NCI-H1105 treated with DMSO at 0.1 percent for 48 hours (cell line): ENCODE measurements at places on chromosomes 4 and X.

- no peak for DNase-seq
Measured at GRCh38 chr4:56659946-56660345, 21.1 kb downstream of the HOPX start.

DNA sequence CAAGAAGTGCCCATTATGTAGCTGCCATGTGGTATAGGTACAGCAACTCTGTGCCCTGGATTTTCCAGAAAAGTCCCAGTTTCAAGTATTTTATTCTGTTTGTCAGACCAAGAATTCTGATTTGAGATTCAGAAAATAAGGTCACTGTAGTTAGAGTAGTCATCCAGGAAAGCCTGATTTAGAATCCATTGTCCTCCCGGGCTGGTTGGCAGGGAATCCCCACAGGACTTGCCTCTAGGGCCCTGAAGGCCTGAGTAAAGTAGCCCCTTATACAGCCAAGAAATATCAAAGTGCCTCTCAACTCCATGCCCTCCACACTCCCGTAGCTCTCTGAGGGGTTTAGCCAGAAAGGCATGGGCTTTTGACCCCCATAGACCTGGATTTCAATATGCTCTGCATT, 36.3 kb downstream of the RTL5 start:
- DNase-seq = no peak

DNA sequence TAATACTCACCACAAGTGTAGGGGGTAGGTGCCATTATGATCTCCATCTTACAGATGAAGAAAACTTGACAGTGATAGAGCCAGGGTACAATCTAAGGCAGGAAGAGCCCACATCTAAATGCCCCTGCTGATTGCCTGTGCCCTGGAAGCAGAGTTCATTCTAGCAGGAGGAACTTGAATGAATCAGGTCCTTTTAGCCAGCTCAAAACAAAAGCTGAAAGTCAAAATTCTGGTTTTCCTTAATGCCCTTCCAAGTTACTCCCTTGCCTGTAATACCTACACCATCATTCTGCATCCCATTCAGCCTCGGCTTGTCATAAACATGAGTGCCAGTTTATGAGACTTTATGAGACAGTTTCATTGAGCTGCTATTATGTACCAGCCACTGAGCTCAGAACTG, 89.6 kb downstream of the SCD5 start:
- no peak for DNase-seq

DNA sequence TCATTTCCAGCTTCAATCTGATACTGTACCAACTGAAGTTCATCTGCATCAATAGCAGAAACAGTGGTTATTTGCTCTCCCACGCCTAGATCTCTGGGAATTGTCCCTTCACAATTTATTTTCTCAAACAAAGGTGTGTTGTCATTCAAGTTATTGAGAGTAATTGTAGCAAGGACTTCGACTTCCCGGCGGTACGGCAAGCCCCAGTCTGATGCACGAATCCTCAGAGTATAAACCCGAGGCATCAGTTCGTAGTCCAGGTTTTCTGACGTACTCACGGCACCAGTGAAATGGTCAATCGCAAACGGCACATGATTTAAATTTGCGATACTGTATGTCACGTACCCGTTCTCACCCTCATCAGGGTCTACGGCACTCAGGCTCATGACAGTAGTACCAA, 15.7 kb downstream of the FAT1 start:
- DNase-seq = no peak

DNA sequence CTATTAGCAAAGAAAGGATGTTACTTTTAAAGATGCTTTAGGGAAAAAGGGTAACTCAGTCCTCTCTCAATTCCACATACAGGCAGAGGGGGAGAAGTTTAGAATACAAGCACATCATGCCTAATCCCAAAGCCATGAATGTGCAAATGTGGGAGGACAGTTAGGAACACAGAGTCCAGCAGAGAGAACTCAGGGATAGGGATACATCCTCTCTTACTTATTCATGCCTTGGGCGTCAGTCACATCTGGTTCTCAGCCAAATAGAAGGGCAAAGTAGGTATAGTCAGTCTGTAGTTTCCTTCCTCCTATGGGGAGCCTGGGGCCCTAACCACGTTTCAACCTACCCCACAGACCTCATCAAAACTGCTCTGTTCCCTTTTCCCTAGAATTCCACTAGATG, 87.8 kb downstream of the GRIA3 start:
- no peak for DNase-seq

- no peak for DNase-seq
Measured at GRCh38 chr4:151315212-151315886, 10.1 kb downstream of the SH3D19 start.

DNA sequence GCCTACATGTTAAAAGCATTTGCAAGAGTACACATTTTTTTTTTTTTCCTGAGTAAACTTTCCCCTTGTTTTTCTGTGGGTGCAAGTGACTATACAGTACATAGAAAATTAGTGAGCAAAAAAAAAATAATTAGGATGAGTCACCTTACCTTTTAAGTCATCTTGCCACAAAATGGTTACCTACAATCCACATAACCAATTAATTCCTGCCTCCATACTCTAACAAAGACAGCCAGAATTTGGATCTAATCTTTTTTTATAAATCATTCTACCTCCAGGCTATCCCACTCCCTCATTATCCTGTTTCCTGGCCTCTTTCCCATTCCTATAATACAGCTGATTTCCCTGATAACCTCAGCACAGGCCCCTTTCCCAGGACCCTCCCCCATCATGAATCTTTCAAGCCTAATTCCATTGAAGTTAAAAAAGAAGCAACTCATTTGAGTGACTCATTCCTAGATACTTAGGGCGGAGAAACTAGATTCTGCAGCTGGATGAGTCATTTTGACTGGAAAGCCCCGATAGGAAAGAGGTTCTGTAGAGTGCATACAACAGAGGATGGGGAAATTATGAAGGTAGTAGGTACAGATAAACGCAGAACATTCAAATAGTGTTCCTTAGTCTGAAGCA, 128.2 kb downstream of the C4orf51 start:
- DNase-seq = peak; percentile 1

DNA sequence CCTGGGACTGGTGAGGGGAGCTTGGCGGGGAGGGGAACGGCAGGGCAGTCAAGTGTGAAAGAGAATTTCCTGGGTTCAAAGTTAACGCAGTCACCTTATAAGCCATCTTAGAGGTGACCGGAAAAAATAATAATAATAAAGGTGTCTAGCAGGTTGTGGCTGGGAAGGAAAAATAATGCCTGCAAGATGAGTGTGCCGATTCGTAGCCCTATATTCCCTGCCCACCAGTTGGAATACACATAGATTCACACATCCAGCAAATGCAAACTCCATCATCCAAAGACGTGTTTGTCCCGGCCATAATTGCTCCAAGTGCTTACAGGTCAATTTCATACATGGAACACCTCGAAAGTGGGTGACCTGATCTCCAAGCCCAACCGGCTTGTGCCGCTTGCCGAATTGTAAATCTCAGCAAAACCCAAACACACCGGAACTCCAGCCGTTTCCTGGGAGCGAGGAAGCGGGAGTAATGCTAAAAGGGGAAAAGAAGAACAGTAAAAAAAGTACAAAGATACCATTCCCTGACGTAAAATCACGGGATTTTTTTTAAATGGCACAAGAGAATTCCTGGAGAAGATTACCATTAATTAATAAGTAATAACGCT, 1.3 kb upstream of the FAT1 start:
- DNase-seq = peak; percentile 14

- DNase-seq = no peak
Measured at GRCh38 chr4:181702864-181703495, 540.2 kb upstream of the TENM3 start.

DNA sequence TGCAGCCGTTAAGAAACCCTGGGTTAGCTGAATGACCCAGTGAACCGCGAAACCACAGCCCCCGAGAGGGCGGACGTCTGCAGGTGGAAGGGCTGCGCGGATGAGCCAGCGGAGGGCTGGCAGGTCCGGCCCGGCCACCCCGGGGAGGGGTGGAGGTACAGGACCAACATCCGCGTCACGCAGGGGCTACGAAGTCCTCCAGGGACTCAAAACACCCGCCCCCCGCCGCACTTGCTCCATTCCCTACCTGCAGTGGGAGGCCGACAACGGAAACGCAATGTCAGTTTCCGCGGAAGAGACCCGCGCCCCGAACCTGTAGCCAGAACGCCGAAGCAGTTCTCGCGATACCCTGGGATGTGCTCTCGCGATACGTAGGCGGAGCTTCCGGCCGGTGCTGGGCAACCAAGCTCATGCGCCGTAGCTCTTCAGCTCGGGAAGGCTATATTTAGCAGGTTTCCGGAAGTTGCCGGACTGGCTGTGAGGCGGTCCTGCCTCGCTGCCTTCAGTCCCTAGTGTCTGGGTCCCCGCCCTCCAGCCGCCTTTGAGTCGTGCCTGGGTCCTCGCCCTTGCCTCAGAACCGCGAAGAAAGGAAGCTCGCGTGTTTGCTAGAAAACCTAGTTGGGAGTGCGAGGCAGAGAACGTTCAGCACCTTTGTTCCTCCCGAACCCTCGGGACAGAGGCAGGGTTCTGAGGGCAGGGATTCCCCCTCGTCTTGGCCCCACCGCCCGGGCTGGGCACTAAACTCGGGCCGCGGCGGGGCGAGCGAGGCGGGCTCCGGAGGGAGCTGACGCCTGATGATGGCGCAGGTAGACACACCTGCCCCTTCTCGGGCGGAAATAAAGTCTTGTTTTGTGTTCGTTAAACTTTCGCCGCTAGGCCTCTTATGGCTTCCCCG, at the start of the genes OFD1 and TRAPPC2:
Gene OFD1 (plus strand): TSS at position 471 of the 895 bp plus-strand sequence. CDS start 324 bp downstream, at position 795.
Gene TRAPPC2 (minus strand): TSS at position 343 of the 895 bp plus-strand sequence. CDS start 14,657 bp downstream, outside the sequence.
- DNase-seq = peak; percentile 93

DNA sequence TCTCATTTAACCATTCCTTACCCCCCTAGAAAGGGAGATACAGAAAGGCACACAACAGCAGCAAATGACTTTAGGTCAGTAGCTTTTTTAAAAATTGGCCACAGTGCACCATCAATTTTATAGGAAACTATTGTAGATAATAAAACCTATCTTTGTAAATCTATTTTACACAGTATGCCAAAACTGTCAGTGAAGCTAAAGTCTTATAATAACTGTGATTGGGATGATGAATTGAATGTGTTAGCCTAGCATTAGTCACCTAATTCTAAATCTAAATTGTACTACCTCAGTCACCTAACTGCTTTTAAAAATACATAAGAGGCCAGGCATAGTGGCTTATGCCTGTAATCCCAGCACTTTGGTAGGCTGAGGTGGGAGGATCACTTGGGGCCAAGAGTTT, 44.2 kb downstream of the SH3RF1 start:
- DNase-seq = no peak

DNA sequence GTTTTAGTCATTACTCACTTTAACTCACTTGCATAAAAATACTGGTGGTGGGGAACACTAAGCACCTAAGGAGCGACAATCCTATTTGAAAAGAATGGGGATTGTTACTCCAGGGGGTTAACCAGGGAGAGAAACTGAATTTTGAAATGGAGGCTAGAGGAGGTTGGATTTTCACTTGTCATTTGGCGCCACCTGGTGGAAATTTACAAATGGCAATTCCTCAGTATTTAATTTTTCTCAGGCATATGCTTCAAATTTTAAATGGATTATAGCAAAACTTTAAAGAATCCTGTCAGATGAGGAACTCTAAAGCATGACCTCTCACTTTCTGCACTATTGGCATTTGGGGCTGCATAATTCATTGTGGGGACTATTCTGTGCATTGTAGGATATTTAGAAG, 2.7 kb upstream of the GEMIN8 start:
- peak; percentile 30 for DNase-seq

GRCh38 chr4:188511431-188511830, 372.2 kb downstream of the TRIML1 start:
- no peak for DNase-seq

DNA sequence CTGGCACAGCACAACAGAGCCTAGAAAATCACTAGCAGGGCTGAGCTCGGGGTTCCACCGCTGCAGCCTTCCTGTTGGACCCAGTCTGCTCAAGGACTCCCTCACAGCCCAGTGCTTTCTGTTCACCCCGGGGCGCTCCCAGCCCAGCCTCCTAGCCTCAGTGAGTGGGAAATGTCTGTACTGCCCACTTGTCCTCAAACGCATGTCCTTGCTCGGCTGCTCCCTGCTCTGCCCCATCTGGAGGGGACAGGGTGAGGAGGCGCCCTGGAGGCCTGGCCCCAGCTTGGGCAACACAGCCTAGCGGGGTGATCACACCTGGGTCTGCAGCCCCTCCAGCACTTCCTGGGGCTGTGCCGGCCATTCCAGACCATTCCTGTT, 11.9 kb upstream of the CCNQ start:
- no peak for DNase-seq

- DNase-seq = no peak
Measured at GRCh38 chr4:79913581-79913980, 159.4 kb downstream of the ANTXR2 start.

DNA sequence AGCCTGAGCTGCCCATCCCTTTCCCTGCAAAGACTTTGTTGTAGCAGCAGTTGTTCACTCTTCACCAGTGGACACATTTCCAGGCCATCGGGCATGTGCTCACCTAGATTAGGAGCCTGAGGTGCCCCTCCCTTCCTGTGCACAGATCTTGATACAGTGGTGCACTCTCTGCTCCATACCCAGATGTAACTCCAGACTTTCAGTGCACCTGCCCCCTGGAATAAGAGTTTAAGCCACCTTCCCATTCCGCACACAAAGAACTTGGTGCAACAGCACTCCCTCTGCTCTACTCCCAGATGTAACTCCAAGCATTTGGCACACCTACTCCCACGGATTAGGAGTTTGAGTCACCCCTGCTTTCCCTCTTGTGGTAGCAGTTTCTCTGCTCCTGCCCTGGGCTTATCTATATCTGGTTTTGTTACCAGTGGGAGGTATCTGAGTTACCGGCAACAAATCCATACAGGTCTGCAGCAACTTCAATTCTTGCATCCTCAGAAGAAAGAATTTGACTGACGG, 36.0 kb upstream of the PLK4 start:
- no peak for DNase-seq

DNA sequence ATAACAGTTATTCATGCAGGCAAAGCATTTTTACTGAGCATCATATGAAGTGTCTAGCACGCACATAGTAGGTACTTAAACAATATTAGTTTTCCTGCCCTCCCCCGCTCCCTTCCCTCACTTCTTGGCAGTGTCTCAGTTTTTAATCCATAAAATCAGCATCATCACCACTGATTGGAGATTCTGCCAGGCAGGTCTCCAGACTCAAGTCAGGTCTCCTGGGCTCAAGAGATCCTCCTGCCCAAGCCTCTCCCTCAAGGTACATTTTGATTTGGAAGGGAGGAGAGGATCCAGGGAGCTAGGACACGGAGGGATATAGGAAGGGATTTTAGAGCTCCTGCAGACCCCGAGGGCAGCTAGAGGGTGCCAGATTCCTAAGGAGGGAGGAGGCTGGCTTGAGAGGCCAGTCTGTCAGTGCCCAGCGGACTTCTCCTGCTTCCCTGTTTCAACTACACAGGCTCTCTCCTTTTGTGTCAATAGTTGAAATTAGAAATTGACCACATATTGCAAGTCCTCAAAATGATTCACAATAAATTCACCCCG, 4.4 kb upstream of the FAT1 start:
- no peak for DNase-seq

GRCh38 chr4:165620913-165621312, 242.1 kb downstream of the CPE start:
- DNase-seq = no peak

GRCh38 chrX:71941145-71941544, 30.5 kb downstream of the NHSL2 start:
- DNase-seq = no peak

- no peak for DNase-seq
Measured at GRCh38 chr4:123995936-123996335, 599.3 kb downstream of the SPRY1 start.

- DNase-seq = no peak
Measured at GRCh38 chrX:68941385-68941952, 112.6 kb downstream of the EFNB1 start.

GRCh38 chr4:12041828-12042227, 613.1 kb upstream of the HS3ST1 start:
- no peak for DNase-seq

- DNase-seq = no peak
Measured at GRCh38 chr4:147548256-147548655, 67.4 kb downstream of the EDNRA start.

- no peak for DNase-seq
Measured at GRCh38 chrX:78124307-78124706, 15.1 kb downstream of the TAF9B start.
